ENCODE measurements at places on chromosomes 11 and 22. TPM values are rescaled to one million over a fixed set of nuclear protein-coding genes. Genes with fewer than 3 reads are reported as not detected.
A peak's percentile ranks its signal among the peaks of the same experiment; 100 is the strongest.

DNA sequence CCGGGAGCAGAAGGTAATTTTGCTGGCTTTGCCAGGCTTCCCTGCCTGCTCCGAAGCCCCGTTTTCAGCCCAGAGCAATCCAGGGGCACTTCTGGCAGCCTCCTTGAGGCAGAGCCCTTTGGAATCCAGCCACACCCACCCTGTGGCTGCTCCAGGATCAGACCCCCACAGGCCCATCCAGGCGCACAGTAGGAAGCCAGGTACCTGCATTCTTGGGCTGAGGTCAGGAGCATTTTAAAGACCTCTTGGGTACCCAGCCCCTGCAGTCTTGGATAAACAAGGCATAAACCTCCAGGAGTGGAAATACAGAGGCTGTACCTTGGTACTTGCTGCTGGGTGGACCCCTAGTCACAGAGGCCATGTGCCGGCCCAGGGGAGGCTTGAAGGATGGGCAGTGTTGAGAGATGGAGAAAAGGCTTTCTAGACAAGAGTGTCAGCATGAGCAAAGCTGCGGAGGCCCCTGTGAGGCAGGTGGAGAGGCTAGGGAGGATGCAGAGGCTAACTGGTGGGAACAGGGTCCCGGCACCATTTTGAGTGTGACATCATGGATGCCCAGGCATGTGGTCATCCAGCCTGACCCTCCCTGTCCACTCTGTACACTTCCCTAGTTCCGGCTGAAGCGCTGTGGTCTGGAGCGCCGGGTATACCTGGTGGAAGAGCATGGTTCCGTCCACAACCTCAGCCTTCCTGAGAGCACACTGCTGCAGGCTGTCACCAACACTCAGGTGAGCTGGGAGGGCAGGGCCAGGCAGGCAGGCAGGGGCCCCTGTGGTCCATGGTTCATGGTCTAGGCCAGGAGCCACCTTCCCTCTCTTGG lies 3.9 kb downstream of the MUS81 start:
- no peak for DNase-seq

GRCh38 chr11:110366291-110366690 lies 63.5 kb upstream of the FDX1 start:
- no peak for DNase-seq

DNA sequence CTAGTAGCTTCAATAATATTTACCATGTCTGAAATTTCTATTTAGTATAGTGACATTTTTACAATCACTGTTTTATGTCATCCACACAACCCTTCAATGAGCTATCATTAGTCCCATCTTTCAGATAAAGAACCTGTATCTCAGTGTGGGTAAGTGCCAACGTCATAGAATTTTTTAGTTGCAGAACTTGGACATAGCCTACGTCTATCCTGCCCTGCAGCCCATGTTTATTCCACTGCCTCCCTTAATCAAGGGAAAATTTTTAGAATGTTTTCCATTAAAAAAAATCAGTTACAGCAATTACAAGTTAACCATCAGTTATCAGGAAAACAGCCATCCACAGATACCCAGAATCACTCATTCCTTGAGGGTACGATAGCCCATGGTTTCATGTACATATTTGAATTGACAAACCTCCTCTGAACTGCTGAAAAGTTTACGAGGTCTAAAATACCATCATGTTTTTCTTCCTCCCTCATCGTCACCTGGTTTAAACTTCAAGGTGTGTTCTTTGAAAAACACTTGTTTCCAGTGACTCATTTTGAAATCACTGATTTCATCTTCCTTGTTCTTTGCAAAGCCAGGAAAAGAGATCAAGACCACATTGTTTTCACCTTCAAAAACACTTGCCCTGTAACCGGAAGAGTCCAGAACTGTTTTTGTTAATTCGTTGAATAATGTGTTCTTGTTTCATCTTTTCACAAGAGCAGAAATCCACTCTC lies 100.9 kb downstream of the FAM76B start:
- DNase-seq, result no peak

DNA sequence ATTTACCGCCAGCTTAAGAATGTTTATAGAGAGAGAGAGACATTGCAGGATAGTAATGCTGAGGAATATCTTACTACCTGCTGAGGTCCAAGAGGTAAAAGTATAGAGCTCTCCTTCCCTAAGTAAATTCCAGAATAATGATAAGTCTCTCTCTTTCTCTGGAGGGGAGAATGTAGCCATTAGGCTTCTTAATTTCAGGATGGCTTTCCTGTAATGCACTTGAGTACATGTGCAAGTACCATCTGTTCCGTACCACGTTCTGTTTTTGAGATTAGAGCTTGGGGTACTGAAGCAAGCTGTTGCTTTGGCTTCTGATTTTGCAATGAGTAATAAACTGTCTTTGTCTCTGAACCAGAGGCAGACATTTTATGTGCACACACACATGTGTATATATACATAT lies 1314.0 kb downstream of the JRKL start:
- DNase-seq, result no peak

- peak; percentile 80 for DNase-seq
Measured at GRCh38 chr22:46362203-46362933, 26.9 kb downstream of the TRMU start.

- no peak for DNase-seq
Measured at GRCh38 chr11:18728658-18729057, 2.7 kb upstream of the IGSF22 start.

- DNase-seq, result peak; percentile 71
Measured at GRCh38 chr11:77206264-77207018, 78.4 kb downstream of the MYO7A start.

DNA sequence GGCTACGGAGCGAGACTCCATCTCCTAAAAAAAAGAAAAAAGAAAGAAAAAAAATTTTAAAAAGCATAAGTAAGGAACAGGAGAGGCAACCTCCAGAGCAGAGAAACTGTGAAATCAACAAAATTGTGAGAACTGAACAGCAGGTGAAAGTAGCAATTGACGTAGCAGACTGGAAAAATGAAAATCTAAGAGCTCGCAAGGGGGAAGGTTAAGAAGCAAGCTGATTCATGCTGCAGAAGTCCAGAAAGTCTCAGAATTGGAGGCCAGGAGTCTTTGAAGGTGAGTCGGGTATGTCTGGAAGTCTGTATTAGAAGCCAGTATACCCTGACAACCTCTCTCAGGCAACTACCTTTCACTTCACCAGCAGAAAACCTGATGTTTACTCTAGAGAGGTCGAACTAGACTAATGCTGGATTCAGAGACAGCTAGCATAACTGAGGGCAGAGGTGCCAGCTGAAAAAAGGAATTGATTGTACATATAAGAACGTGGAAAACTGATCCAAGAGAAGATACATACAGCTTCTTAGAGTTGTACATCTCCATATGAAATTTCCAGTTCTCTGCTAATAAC lies 161.5 kb downstream of the WNT11 start:
- DNase-seq, result no peak

DNA sequence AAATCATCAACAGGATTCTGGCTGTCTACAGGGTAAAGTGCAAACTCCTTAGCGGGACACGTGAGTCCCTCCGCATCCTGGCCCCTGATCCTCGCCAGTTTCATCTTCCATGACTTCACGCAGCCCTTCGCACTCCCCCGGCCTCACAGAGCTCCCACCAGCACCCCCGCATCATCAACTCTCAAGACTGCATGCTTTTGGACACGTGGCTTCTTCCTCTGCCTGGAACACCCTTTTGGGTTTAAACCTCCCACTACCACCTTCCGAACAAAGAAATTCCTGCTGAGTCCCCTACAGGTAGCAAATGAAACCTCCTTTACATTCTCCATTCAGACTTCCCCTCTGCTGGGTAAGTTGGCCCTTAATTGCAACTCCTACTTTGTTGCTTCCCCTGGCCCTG lies 12.6 kb upstream of the EIF3M start:
- no peak for DNase-seq

- DNase-seq, result no peak
Measured at GRCh38 chr11:20599221-20600019, at the start of gene SLC6A5. Gene SLC6A5 (plus strand): TSS chr11:20599608. CDS start chr11:20599673, 65 bp downstream.

- no peak for DNase-seq
Measured at GRCh38 chr11:61482513-61482912, 26.0 kb upstream of the LRRC10B start.

DNA sequence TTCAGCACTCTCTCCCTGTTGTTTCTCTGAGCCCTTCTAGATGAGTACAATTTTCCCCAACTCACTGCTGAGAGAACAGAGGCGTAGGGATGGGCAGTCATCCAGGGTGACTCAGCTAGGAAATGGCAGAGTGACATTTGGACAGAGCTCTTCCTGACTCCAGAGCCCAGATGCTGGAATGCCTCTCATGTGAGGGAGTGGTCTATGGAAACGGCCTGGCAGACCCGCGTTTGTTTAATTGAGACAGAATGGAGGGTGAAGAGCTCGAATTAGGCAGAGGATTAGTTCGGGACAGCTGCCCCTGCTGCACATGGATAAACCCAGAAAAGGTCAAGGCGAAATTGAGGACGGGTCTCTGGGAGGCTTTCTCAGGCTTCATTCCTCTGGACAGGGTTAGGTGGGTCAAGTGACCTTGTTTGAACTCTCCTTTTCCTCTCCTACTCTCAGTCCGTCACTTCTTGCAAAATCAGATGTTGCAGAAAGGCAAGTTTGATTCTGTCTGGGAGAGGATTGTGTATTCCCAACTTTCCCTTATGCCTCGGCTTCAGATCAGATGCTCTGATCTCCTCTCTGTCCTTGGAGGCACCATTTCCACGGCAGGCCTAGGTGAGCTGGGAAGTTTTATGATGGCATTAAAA lies 7.6 kb upstream of the LMO2 start:
- DNase-seq, result peak; percentile 93

- DNase-seq, result no peak
Measured at GRCh38 chr11:127625402-127625801, 624.8 kb upstream of the KIRREL3 start.

GRCh38 chr22:42996646-42997365 lies 18.1 kb downstream of the PACSIN2 start:
- peak; percentile 84 for DNase-seq

GRCh38 chr11:5367448-5368074 lies 16.1 kb upstream of the OR51M1 start:
- no peak for DNase-seq

DNA sequence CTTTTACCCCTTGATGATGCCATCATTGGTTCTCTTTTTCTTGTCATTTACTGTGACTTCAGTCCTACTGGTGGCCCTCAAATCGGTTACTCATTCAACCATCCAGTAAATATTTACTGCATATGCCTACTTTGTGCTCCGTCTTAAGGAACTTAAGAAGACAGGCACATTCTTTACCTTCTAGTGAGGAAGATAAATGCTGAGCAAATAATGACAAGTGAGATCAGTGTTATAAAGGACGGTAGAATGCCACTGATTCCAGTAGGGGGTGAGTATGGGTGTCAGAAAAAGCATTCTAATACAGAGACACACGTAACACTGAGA lies 1.6 kb downstream of the ANKRD42 start:
- DNase-seq, result no peak

DNA sequence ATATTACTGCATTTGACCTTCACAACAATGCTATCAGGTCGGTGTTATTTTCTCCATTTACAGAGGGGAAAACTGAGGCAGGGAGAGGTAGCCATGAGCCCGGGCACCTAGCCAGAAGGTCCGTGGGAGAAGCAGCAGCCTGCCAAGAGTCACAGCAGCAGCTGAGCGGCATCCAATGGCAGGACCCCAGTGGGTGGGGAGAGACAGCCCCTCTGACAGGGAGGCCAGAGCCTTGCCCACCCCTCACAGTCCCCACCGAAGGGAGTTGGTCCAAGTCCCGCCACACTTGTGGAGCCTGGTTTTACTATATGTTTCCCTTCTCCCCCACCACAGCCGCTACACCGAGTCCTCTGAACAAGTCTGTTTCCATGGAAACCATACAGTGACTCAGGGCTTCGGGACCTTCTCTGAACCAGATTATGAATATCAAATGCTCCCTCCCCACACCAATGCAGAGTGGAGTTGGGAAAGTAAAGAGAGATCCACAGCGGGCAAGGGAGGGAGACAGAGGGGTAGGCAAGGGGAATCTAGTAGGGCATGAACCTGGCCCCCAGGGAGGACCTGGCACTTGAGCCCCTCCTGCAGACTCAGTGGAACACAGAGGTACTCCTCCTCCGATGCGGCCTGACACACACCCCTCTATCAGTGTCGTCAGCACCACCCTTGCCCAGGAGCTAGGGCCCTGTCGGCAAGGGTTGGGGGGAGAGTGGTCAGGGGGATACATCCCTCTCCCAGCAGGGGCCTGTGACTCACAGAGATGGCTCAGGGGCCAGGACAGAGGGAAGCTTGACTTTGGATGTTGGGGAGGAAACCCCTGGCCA lies 2.5 kb downstream of the CHST1 start:
- peak; percentile 68 for DNase-seq

AIFM3 gene
- 2.6 TPM for total RNA-seq

GALNT18 gene
- total RNA-seq, result 28.0 TPM

PLEKHA7 gene
- total RNA-seq, result 9.0 TPM

TSSC4 gene
- 47.4 TPM for total RNA-seq

DNAJB13 gene
- total RNA-seq, result not detected

CPT1B gene
- 8.1 TPM for total RNA-seq

VEGFB gene
- total RNA-seq, result 163 TPM

CD248 gene
- 67.5 TPM for total RNA-seq

DMC1 gene
- 1.4 TPM for total RNA-seq

APOL4 gene
- total RNA-seq, result 7.5 TPM
